ENCODE measurements at places on chromosomes 12 and 14.

- no peak for DNase-seq
These were observed 9.2 kb upstream of the CCDC196 start for GRCh38 chr14:66476964-66477363.

GRCh38 chr12:42705863-42706262, 116.3 kb upstream of the PRICKLE1 start:
- DNase-seq: no peak

DNA sequence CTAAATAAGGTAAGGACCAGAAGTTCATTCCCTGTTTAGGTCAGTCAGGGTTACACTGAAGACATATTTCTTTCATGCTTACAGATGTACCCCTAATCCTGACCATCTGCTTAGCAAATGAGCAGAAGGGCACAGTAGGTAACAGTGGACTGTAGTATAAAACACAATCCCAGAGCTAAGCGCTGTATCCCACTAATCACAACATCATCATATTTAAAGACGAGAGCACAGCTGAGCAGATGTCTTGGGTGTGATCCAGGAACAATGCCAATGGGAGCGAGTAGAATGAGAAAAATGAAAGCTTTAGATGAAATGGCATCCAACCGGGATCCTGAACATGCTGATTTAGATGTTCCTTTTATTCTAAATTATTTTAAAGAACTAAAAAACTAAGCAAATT, 213.4 kb downstream of the CCER1 start:
- no peak for DNase-seq

DNA sequence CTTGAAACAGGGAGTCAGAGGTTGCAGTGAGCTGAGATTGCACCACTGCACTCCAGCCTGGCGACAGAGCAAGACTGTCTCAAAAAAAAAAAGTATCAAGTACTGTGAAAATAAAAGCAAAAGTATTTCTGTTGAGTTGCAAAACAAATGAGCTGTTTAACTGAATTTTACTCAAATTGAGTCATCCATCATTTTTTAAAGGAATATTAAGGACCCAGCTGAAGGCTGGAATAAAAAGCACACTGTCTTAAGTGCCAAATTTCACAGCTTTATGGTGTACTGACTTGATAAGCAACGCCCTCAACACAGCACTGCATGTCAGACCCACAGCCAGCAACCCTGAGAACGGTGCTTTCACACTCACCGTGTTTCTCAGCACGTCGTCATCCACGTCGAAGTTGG, 57.9 kb downstream of the AMN start:
- DNase-seq: no peak

- DNase-seq: peak; percentile 73
These were observed 1.3 kb upstream of the TEDC1 start for GRCh38 chr14:105489542-105490266.

GRCh38 chr12:60872850-60873713, 1277.3 kb downstream of the SLC16A7 start:
- DNase-seq: peak; percentile 65

DNA sequence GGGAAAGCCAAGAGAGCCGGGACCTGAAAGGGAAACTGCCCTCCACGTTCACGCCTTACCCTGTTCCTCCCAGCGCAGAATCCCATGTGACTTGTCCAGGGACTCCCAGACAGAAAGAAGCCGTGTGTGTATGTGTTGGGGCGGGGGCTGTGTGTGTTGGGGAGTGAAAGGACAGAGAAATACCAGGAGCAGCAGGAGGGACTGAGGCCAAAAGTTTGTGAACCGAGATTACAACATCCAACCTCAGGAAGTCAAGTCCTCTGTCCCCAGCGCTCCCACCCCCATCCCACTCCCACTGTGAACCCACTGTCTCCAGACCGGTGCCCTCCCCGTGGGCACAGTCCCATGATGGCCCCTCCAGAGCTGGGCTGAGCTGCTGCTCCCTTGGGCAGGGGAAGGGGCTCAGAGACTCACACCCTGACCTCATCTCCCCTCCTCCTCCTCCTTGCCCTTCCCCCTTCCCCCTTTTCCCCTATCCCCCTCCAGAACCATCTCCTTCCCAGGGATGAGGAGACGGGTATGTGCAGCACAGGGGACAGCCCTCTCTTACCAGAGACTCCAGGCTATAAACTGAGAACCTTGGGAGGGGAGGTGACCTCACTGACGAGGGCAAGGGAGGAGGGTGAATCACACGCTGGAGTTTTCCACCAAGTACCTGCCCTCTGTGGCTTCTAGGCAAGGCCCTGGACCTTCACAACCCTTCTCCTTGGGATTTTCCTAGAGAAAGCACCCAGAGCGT, at the start of gene SLC6A12:
Gene SLC6A12, minus strand, starts transcription at position 155 of the 739 bp plus-strand sequence. CDS start 4,171 bp downstream, outside the sequence.
- no peak for DNase-seq

DNA sequence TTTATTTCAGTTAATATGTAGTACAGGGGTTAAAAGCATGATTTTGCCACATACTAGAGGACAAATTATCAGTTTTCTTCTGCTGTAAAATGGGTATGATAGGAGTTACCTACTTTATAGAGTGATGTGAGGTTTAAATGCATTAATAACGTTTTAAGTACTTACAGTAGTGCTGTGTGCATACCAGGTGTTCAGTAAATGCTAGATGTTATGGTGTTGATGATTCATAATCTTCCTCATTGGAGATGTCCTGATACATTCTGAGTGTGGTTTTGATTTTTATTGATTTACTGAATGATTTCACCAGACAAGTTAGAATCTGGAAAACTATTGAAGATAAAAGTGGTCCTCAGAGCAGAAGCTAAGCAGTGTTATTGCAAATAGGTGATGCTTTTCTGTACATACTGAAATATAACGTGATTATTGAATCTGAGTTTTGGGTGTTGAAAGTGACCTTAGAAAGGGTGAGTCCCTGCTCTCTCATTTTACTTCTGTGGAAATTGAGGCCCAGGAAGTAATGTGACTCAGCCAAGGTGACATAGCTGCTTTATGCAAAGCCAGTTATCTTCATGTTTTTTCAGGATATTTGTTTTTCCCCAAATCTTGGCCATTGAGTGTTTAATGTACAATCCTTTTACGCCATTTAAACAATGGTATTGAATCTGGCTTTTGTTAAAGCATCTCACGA, 54.7 kb downstream of the VRK1 start:
- no peak for DNase-seq

GRCh38 chr12:5123921-5124320, 80.2 kb downstream of the KCNA5 start:
- no peak for DNase-seq

- no peak for DNase-seq
These were observed 12.5 kb upstream of the TEX22 start for GRCh38 chr14:105385698-105386365.

DNA sequence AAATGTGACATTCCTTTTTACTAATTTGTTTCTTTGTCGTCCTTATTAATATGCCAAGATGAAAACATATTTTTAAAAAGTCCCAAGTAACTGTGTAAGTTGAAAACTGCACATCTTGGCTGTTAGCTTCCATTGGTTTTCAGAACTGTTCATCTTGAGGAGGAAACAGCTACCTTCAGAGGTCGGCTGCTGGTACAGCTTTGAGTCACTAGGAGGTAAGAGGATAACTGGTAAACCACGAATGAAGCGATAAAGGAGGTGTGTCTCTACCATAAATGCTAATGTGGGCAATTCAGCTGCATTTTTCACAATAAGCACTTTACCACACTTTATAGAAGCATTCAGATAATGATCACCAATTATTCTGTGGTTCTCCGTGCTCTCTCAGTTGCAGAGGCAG, 137.5 kb upstream of the KRAS start:
- DNase-seq: no peak

- DNase-seq: no peak
These were observed 21.3 kb upstream of the POC1B start for GRCh38 chr12:89547101-89547500.

DNA sequence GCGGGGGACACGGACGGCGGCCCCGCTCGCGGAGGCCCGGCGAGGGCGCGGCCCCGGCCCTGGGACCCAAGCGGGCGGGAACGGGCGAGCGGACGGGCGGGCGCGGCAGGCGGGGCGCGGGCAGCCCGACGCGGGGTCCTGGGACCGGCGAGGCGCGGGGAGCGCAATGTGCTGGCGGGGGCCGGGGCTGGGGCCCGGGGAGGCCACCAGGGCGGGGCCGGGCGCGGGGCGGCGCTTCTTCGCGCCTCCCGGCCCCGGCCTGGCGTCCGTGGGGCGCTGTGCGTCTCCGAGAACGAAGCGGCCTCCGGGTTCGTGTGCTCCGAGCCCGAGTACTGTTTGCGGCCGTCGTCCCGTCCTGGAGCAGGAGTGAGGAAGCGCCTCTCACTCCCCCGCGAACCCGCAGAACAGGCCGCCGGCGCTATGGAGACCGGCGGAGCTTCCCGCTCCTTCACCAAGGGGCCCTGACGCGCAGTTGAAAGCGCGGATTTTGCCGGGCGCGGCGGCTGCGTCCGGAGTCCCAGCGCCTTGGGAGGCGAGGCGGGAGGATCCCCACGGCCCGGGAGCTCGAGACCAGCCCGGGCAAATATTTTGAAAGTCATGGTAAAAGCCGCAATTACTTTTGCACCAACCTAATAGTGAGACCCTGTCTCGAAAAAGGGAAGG, 420 bp upstream of the ANKLE2 start:
- peak; percentile 91 for DNase-seq

GRCh38 chr12:47316609-47317049, 236.9 kb upstream of the AMIGO2 start:
- no peak for DNase-seq

GRCh38 chr12:21786041-21786531, 11.6 kb upstream of the KCNJ8 start:
- no peak for DNase-seq

DNA sequence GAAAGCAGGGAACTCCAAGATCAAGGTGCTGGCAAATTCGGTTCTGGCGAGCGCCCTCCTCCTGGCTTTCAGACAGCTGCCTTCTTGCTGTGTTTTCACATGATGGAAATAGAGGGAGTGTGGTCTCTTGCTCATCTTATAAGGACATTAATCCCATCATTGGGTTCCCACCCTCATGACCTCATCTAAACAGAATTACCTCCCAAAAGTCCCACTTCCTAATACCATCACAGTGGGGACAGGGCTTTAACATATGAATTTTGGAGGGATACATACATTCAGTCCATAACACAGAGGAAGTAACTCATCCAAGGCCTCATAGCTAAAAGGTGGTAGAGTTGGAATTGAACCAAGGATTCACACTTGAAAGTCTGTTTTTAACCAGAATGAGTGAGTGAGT, 28.6 kb downstream of the DYRK2 start:
- no peak for DNase-seq

DNA sequence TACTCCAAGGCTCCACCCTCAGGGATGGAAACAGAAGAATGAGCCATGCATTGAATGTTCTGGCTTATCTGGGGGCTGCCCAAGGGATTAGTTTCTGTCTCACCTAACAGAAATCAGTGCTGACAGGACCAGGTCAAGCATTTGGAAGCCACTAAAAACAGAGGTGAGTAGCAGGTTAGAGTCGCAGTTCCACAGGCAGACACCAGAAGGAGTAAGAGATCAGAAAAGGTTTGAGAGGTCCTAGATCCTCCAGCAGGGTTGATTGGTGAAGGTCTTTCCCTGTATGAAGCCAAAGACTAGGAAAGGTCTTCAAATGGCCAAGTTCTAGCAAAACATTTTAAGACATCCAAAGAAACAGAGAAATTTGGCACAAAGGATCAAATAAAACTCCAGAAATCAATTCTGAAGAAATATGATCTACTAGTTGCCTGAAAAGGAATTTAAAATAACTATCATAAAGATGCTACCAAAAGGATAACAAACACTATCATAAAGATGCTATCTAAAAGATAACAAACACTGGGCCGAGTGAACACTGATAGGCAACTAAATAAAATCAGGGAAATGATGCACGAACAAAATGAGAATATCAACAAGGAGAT, 19.5 kb upstream of the TTC9 start:
- DNase-seq: peak; percentile 22

DNA sequence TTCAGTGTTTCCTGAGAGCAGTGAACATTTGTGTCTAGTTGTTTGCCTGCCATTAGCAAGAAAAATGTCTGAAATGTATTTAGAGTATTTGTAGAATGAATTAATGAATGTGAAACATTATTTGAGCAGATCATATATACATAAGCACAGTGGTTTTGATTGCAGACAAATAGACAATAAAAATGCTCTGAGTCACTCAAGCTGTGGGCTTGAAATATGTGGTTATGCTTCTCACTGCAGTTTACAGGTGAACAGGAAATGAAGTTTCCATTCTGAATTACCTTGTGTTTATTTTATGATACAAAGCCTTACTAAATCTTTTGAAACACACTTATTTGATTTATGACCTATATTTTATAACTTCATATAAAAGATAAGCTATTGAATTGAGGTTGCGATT, 827.7 kb downstream of the TMTC2 start:
- DNase-seq: no peak

Data from SHP77 (cell line).